ENCODE measurements at places on chromosomes 2 and 18.

DNA sequence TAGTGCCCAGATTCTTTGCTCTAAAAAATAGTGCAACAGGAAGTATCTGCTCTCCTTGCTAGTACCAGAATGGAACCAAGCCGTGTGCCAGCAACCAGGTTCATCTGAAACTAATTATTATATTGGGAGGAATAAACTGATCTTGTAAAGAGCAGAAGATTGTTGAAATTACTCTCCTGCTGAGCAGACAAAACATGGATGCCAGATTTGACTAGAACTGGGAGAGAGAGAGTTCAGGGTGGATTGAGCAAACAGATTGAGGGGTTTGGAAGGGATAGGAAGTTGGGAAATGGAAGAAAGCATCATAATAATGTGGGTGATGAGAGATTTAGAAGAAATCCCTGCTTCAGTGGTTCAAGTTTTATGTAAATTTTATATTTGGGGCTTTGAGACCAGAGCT is 160.1 kb upstream of the RASGRP3 start:
- no peak for DNase-seq

- DNase-seq = peak; percentile 36
Measured at GRCh38 chr2:10297959-10298531, 4.7 kb upstream of the HPCAL1 start.

- no peak for DNase-seq
Measured at GRCh38 chr2:178913049-178913441, 105.8 kb upstream of the TTN start.

GRCh38 chr2:174577967-174578589 is 19.5 kb downstream of the WIPF1 start:
- no peak for DNase-seq

GRCh38 chr2:1800716-1801388 is 56.5 kb upstream of the PXDN start:
- DNase-seq = no peak

DNA sequence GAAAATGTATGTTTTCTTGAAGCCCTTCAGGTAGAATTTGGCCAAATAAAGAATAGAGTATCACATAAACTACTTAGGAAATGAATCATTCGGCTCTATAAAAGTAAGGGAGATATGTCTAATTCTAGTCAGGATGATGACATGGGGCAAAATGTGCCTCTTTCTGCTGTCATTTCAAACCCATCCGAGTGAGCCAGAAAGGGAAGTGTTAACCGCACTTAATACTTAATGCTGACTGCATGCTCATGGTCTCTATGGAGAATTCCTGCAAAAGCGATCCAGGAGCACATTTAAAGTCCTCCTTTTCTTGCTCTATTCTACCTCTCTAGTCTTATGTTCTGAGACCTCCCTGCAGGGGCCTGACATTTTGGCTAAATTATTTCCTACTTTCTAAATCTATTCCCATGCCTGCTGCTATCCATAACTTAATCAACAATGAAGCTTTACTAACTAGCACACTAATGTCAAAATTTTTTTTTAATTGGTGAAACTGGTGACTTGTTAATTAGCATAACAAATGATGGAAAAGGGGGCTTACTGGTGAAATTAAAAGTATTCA is 127.4 kb downstream of the CDC42EP3 start:
- DNase-seq = no peak

DNA sequence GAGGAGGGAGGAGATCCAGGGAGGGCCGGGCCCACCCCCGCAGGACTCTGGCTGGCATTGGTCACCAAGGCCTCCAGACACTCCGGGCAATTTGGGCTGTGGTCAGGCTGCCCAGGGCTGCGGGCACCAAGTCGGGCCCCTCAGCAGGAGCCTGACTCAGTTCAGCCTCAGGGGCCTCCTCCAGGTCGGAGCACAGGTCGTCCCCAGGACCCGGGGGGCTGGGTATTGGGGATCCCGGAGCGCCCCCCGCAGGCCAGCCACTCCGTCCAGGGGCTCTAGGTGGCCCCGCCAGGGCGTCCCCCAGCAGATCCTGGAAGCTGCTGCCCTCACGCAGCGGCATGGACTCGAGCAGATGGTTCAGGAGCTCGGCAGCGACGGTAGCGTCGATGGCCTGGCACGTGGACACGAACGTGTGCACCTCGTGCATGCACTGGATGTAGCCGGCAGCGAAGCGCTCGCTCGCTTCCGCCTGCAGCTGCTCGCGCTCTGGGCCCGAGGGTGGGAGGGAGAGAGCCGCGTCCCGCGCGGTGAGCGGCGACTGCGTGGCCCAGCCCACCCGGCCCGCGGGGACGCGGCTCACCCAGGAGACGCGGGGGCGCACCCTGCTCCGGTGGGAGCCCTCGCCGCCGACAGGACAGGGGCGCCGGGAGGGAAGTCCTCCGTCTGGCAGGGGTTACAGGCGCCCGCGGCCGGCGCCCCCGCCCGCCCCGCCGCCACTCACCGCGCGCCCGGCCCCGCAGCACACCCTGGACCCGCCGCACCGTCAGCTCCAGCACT is 884 bp downstream of the HES6 start:
- no peak for DNase-seq

DNA sequence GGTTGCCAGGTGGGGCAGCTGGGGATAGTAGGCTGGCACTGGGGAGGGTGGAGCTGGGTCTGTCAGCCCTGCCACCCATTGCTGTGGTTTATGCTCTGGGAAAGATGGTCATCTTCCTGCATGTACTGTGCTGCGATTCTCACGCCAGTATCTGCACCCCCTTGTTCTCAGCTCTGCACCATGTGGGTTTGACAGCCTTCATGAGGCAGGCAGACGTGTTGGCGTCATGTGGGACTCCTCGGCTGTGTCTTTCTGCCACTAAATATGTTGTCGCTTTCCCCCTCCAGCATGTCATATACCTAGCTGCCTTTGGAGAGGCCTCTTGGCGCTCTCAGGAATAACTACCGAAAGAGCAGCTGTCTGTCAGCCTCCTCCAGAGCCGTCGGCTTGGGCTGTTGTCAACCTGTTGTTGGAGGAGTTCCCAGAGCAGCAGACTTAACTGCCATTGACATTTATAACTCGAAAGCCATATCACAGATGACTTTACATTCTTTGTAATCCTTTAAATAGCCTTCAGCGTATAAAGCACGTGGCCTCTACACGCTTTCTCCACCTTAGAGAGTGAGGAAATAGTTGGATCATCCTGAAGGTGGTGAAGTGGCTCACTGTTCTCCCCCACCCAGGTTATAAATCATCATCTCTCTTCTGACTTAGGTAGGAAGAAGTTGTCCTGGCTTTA is 80.4 kb upstream of the MGAT5 start:
- DNase-seq = no peak

GRCh38 chr18:48959921-48960920 is 9.5 kb upstream of the SMAD7 start:
- no peak for DNase-seq

DNA sequence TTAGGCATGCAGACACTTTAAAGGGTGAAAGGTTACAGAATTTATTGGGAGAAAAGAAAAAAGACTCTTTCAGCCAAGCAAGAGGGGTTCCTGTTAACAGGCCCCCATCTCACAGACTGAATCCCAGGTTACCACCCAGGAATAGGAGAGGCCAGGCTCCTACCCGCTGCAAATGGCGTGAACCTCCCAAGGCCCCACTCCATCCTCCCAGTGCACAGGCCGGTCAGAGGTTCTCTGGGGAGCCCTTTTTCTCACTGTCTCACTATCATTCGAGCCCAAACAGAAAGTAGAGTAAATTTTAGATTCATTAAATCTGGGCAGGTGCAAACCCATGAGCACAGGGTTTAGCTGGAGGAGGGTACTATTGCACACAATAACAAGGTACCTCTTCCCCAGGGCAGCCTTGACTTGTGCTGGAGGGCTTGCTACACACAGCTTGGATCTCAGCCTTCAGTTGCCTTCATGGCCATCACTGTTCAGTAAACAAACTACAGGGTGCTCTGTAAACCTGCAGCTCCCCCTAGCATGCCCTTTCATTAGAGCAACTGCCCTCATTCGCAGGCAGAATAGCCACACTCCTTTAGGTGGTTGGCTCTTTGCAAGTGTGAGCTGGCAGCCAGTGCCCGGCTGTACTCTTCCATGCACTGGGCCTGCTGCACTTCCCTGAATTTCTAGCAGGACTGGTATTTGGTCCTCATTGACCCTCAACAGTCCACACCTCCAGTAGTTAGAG is 7.3 kb upstream of the PLEK start:
- no peak for DNase-seq

- no peak for DNase-seq
Measured at GRCh38 chr2:211367711-211368110, 811.3 kb downstream of the CPS1 start.

- no peak for DNase-seq
Measured at GRCh38 chr2:103139628-103140268, 377.9 kb downstream of the TMEM182 start.

GRCh38 chr18:24704946-24705630 is 244.7 kb downstream of the HRH4 start:
- DNase-seq = no peak

DNA sequence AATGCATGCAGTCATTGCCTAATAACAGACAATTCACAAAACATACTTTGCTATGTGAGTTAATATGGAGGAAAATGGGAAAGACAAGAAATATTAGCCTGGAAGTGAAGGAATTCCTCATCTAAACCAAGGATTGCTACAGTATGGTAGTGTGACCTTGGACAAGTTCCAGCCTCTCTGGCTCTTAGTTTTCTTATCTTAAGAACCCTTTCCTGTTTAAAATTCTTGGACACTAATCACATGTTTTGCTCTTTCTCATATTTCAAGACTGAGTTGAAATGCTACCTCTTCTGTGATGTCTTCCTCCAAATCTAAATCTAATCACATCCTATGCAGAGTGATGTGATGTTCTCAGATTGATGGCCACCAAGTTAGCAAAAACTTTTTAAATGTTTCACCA is 20.8 kb upstream of the ADAM23 start:
- DNase-seq = no peak

DNA sequence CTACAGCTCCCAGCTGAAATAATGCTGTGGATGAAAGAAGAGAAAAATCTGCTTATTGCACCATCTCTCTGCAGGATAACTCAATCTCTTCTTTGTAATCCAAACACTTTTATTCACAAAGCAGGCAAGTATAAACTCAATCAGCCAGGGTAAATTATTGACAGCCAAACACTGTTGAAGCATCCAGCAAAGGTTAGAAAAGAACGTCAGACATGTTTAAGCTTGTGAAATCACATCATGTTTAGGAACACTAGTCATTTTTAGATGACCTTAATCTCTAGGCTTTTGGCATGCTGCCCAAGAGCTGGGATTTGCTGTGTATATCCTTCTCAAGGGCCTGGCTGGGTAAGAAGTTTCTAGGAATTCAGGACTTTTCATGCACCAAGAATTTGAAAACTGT is 1148.1 kb upstream of the FANCL start:
- DNase-seq = no peak

GRCh38 chr18:45328296-45328695 is 287.0 kb upstream of the SLC14A2 start:
- no peak for DNase-seq

GRCh38 chr18:36567800-36568199 is 261.0 kb downstream of the TPGS2 start:
- no peak for DNase-seq

DNA sequence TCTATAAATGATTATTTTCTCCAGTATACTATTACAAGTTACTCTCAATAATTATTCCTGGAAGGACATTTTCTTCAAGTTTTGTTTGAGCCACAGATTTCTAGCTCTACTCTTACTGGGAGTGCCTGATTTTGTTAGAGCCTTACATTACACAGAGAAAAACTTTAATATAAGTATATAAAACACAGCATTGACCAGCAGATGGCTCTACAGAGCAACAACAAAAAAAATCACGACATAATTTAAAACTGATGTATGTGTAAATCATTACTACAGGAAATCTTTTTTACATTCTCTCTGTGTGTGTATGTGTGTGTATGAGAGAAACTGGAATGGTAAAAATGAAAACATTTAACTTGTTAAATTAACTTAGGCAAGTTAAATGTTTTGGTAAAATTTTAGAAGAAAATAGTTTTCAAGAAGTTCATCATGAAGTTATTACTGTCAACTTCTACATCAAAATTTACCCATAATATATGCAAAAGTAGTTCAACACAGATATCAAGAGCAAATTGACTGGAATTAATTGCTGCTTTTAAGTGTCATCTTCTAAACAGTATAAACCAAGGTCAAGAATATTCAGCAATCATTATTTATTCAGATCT is 103.3 kb downstream of the MDH1 start:
- no peak for DNase-seq

DNA sequence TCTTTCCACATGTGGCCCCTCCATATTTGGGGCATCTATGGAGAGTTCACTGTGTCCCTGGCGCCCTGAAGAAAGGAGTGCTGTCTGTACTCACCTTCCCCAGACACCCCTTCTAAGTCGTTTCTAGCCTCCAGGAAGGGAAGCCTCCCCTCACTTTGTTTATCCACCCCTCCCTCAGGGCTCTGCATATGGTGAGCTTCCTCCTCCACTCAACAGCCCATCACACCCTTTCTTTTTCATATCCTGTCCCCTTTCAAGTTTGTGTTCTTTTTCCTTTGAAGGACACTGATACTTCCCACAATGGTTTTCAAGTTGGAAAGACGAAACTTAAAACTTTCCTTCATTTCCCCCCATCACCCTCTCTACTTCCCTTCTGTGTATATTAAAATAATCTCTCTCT is 291.4 kb upstream of the POU3F3 start:
- DNase-seq = no peak
